ENCODE measurements at places on chromosomes 4 and X. TPM values are rescaled to one million over a fixed set of nuclear protein-coding genes. Genes with fewer than 3 reads are reported as not detected.

Gene LUZP4
- not detected for total RNA-seq

DNA sequence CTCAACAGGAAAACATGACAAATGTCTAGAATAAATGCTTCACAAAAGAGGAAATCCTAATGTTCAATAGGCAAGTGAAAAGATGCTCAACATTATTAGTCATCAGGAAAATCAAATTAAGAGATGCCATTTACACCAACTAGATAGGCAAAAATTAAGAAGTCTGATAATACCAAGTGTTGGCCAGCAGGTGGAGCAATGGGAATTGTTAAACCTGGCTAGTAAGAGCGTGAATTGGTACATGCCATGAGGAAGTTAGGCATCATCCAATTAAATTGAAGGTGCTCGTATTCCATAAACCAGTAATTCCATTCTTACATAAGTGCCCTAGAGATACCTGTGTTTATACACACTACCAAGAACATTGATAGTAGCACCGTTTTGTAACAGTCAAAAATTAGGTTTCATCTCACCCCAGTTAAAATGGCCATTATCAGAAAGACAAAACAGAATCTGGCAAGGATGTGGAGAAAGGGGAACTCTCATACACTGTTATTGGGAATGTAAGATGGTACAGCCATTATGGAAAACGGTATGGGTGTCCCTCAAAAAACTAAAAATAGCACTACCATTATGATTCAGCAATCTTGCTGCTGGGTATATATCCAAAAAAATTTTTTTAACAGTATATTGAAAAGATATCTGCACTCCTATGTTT is 14.0 kb upstream of the ZCCHC18 start:
- no peak for DNase-seq

GRCh38 chrX:109839694-109840567 is 106.9 kb upstream of the ACSL4 start:
- DNase-seq = no peak

GRCh38 chrX:116873671-116874070 is 410.9 kb upstream of the CT83 start:
- DNase-seq = no peak

All from mesenteric fat pad (tissue), 1 donor.